ENCODE measurements at places on chromosomes 5 and 9. TPM values are rescaled to one million over a fixed set of nuclear protein-coding genes. Genes with fewer than 3 reads are reported as not detected.

The SPINK6 gene
- total RNA-seq, result not detected

The ALAD gene
- 21.4 TPM for total RNA-seq

The TAF11L5 gene
- not detected for total RNA-seq

The OTP gene
- total RNA-seq, result not detected

The FRMD3 gene
- 0.62 TPM for total RNA-seq

The ACTBL2 gene
- not detected for total RNA-seq

The NRG2 gene
- total RNA-seq, result not detected

The ADGRD2 gene
- total RNA-seq, result not detected

The TAS2R1 gene
- total RNA-seq, result not detected

The PROB1 gene
- total RNA-seq, result 3.8 TPM

The IFNB1 gene
- 1.7 TPM for total RNA-seq

The CCDC171 gene
- 2.7 TPM for total RNA-seq

The KCTD16 gene
- total RNA-seq, result 0.27 TPM

The FOXD4L6 gene
- not detected for total RNA-seq

The IFNA2 gene
- not detected for total RNA-seq

The AGXT2 gene
- total RNA-seq, result not detected

The XRCC4 gene
- 14.0 TPM for total RNA-seq

The FOXD4L5 gene
- total RNA-seq, result 0.07 TPM

The GRXCR2 gene
- not detected for total RNA-seq

The EGFL7 gene
- total RNA-seq, result 0.93 TPM

The TMEM252 gene
- not detected for total RNA-seq

The TMEM171 gene
- total RNA-seq, result not detected

The KCNV2 gene
- total RNA-seq, result not detected

The RGS7BP gene
- total RNA-seq, result not detected

The GABRA1 gene
- total RNA-seq, result not detected

The ADRB2 gene
- total RNA-seq, result 0.36 TPM

The TCF7 gene
- 59.3 TPM for total RNA-seq

The SLC34A3 gene
- total RNA-seq, result not detected

The GFI1B gene
- total RNA-seq, result not detected

All from activated CD4-positive, alpha-beta memory T cell treated with anti-CD3 and anti-CD28 coated beads for 36 hours (primary cell).